Right forelimb (tissue), 1 donor: ENCODE measurements at places on chromosomes 1 and 21.

DNA sequence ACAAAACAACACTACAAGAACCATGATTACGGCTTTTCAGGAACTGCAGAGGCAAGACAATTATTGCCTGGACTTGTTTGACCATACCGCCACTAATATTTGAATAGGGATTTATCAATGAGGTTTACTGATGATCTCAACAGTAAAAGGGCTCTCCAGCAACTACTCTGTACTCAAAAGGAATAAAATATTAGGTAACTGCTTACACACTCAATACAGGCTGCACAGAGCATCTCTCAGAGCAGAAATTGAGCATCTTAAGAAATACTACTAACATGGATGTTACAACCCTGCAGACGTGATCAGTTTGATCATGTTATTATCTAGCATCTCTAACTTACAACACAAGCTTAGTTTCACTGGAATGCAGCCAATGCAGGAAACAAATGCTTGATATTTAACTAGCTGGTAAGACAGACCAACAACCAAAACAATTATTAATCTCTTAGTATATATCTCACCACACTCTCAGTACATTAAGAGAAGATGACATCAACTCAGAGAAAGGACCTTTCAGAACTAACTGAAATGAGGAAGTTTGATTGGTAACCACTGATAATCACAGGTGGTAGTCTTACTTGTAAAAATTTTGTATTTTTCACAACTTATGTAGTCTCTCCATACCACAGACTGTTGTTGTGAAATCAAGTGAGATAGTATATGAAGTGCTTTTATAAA is 52.2 kb downstream of the PUM1 start:
- no peak for DNase-seq

GRCh38 chr21:36630485-36631206 is 68.3 kb upstream of the SIM2 start:
- peak; percentile 62 for DNase-seq

DNA sequence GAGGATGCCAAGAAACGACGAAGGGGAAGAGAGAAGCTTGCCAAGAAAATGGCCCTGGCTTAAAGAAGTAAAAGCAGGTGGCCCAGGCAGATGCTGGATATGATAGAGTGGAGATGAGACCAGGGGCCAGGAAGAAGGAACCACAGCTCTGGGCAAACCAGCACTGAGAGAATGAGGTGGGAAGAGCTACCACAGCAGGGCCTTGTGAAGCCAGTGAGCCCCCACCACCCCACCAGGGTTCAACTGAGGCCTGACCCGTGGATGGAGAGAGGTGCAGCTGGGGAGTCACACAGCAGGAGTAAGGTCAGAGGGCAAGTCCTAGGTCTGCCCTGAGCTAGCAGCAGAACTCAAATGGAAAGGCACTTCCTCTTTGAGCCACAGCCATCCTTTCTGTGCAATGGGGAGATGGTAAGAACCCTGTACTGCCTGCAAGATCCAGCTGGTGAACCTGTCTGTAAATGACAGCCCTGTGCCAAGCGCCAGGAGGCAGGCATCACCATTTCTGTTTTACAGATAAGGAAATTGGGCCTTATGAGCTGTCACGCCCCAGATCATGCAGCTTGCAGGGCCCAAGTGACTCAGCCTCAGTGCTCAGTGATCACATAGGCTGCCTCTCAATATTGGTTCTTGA is 8.5 kb downstream of the SH3BGRL3 start:
- DNase-seq: no peak

DNA sequence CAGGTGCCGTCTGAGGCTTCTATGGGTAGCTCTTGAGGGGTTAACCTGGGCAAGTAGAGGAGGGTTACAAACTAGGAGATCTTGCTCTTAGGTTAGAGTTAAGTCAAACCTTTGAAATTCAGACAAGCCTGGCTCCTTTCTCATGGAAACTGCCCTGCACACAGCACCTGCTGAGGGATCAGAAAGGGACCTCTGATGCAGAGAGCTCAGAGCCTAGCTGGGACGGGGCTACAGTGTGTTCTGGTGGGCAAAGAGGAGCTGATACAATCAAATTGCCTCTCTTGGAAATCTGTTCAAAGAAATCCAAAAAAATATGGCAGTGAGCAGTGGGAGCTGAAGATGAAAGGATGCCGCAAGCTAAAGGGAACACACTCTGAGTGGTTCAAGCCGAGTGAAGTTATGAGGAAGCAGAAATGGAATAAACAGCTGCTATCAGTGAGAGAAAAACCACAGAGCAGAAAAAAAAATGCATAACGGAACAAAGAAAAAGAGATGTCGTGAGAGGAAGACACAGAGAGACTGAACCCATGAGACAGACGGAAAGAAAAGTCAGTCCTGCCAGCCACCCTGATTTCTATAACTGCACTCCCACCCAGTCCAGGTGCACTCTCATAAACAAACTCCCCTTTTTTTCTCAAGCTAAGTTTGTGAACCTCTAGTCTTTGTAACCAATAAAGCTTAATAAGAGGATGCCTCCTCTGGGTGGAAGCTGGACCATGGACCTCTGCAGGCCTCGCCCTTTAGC is 26.6 kb downstream of the PAFAH2 start:
- no peak for DNase-seq

DNA sequence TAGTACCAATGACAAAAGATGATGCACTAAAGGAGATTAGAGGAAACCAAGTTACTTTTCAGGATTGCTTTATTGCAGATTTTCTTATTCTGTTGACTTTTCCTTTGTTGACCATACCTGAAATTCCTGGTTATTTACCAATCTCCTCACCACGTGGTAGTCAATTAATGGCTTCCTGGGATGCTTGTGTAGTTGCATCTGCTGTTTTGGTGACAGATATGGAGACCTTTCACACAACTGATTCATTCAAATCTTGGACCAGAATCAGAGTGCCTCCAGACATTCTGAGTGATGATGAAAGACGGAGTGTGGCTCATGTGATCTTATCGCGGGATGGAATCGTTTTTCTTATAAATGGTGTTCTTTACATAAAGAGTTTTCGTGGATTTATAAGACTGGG is 91.3 kb downstream of the CATSPERE start:
- no peak for DNase-seq

DNA sequence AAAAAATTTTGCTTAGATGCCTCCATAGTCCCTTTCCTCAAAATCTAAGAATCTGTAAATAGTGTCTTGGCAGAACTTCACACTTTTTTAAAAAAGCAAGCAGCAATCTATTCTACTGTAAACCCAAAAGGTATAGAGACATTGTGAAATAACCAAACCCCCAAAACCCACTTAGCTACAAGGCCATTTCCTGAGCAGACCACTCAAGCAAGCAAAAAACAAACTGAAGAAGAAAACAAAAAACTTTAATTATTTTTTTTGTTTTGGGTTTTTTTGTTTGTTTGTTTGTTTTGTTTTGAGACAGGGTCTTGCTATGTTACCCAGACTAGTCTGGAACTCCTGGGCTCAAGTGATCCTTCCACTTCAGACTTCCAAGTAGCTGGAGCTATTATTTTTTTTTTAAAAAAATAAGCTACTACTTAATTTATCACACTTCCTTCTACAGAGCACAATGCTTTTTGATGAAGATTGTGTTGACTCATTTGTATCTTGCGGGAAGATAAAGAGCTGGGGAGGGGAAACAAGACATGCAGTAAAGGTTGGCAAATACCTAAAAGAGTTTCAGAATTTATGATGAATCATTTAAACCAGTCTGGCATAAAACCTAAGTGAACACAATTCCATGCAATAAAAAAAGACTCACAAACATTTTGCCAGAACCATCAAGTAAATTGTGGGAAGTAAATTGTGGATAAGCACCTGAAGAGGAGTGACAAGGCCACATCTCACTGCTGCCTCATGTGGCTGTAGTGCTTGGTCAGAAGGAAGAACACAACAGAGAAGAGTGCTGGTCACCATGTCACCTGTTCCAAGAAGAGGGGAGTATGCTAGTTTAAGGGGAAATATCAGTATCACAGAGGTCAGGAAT is 2.7 kb upstream of the PTPN22 start:
- no peak for DNase-seq

GRCh38 chr1:5707566-5708345 is 284.5 kb downstream of the NPHP4 start:
- DNase-seq: peak; percentile 20

GRCh38 chr1:43851561-43852338 is 81.9 kb upstream of the ARTN start:
- no peak for DNase-seq

DNA sequence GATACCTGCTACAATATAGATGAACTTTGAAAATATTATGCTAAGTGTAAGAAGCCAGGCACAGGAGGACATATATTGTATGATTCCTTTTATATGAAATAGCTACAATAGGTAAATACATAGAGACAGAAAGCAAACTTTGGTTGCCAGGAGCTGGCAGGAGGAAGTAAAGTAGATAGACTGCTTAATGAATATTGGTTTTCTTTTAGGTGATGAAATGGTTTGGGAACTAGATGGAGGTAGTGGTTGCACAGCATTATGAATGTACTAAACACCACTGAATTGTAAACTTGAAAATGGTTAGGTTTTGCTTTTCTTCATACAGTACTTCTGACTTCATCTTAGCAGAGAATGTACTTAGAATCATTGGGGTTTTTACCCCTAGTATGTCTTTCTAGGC is 21.5 kb downstream of the ABCB10 start:
- no peak for DNase-seq

DNA sequence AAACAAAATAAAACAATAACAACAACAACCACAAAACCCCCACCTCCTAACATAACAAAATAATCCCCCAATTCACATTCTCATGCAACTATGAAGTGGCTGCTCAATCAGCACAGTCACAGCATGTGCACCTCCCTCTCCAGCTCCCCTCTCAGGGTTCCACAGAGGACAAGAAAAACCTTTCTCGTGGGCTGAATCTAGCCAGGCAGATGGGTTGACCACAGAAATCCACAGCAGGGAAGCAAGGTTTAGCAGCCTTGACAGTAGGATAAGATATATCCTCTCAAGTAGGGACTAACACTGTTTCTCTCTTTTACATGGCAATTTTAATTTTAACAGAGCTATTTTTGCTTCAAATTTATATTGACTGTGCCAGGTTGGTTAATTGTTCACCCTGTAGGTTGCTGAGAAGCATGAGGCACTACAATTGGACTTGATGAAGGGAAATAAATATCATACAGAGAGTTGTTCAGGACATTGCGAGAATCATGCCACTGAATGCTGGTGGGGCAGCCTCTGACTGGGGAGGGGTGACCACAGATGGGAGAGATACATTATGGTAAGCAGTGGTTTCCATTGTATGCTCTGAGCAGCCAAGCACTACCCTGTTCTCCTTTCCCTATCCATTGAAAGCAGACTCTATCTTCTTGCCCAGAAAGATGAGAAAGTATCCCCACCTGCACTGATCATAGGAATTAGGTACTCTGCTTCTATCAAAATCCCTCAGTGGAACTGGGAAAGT is 535.1 kb downstream of the DPYD start:
- no peak for DNase-seq

GRCh38 chr1:165999826-166000225 is 167.0 kb downstream of the FAM78B start:
- no peak for DNase-seq

DNA sequence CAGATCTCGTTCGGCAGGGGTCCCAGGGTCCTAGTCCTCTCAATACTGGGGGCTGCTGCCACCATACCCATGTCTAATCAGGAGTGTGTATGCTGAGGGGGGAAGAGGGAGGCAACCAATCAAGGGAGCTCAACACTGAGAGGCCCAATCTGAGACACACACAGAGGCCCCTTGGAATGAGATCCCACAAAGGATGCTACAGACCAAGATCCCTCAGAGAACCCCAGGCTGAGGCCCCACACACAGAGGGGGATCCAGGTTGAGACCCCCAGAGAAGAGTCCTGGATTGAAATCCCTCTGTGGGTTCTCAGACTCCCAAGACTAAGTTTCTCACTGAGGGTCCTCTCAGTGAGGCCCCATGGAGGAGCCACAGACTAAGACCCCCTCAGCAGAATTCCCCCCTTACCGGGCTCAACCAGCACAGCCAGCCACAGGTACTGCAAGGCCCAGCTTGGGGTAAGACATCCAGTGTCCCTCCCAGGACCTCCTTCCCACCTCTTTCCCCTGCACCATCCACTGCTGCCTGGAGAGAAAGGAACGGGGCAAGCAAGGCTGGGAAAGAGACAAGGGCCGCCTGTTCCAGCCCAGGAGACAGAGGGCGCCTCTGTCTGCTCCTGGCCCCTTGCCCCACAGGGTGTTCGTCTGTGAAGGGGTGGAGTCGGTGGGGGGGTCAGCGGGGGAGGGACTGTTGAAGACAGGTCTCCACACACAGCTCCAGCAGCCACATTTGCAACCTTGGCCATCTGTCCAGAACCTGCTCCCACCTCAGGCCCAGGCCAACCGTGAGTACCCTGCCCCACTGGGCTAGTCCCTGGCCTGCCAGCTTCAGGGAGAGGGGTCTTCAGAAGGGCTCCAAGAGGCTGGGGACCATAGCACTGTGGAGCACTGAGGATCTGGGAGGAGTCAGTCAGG is at the start of gene S100A1:
TSS of gene S100A1 (plus strand) at position 720 of the 912 bp plus-strand sequence. CDS start 2,088 bp downstream, outside the sequence.
- peak; percentile 60 for DNase-seq

GRCh38 chr1:169381162-169381561 is 13.2 kb downstream of the BLZF1 start:
- DNase-seq: no peak

GRCh38 chr1:23810818-23811540 is 10.4 kb upstream of the GALE start:
- no peak for DNase-seq

GRCh38 chr1:153550398-153550758 is 1.3 kb upstream of the S100A3 start:
- DNase-seq: no peak

DNA sequence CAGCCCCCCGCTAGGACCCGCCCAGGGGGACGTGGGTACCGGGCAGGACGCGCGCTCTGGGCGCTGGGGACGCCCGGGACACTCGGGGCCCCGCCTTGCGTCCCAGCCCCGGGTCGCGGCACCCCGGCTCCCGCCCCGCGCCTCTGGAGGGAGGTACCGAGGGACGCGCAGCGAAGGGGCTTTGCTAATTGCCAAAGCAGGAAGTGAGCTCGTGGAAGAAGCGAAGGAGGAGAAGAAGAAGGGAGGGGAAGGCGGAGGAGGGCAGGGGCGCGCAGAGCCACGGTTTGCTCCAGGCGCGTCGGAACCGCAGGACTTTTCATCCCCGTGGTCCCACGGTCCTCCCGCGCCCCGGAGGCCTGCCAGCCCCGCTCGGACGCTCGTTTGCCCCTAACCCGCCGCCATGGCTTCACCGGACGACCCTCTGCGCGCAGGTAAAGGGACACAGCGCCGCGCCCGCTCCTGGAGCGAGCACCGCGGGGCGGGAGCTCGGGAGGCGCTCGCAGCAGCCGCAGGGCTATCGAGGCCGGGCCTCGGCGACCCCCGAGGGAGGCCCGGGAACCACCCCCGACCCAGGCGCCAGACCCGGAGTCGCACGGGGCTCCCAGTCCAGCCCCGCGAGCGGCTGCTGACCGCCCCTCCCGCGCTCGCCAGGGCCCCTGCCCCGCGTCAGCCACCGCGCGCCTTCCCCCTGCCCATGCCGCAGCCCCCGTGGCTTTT is 1.3 kb downstream of the EDARADD start:
- peak; percentile 57 for DNase-seq

- DNase-seq: no peak
Observed at GRCh38 chr1:109214695-109215623, 1.2 kb downstream of the SARS1 start.

- DNase-seq: no peak
Observed at GRCh38 chr1:40740039-40740996, 43.3 kb upstream of the KCNQ4 start.

- no peak for DNase-seq
Observed at GRCh38 chr1:153578936-153579335, 13.3 kb upstream of the S100A2 start.
